Thoracic aorta (tissue), 2 donors: ENCODE measurements at places on chromosomes 7 and 10. TPM values are rescaled to one million over a fixed set of nuclear protein-coding genes. Genes with fewer than 3 reads are reported as not detected.

The SGMS1 gene
- 92.3 TPM for total RNA-seq

The MRLN gene
- not detected for total RNA-seq

The MYL7 gene
- total RNA-seq: not detected

The GNB2 gene
- 176 TPM for total RNA-seq

The CYP3A4 gene
- not detected for total RNA-seq

The CHCHD3 gene
- 43.0 TPM for total RNA-seq

The ECHDC3 gene
- total RNA-seq: 12.2 TPM

The WDR86 gene
- 8.5 TPM for total RNA-seq

The CEP55 gene
- total RNA-seq: not detected
